ENCODE measurements at places on chromosomes 7 and 10. TPM values are rescaled to one million over a fixed set of nuclear protein-coding genes. Genes with fewer than 3 reads are reported as not detected.

DNA sequence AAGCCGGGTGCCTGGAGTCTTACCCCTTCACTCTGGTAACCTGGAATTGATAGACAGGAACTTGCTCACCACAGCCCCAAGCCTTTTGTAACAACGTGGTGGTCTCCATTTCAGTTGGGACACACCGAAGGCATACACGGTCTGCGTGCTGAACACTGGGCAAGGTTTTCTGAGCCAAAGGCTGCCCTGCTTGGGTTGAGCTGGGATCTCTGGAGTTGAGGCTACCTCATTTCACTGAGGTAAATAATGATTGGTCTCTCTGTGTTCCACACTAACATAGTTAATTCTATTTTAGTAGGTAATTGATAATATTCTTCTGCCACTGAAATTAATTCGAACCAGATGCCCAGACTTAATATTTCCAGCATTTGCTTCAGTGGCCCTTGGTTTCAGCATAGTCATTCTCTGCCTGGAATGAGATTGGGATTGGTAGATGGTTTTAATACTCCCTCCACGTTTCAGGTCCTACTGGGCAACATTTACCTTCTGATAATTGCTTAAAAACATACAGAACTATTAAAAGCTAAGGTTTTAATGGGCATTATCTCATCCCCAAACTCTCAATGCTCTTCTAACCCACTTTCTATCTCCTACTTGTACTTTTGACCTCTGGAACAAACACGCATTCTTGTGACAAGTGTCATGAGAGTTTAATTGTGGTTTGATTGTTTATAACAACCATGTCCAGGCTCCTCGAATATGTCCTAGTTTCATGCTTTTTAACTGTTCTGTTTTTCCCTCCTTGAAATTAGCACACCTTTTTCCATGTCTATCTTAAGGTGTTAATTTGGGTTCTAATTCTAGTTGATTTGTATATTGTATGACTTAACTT is 202.3 kb upstream of the KLF6 start:
- H3K4me3 ChIP-seq = no peak overlapping the region
- H3K27me3 ChIP-seq = no peaks in the 10 kb centered on the region

Gene OR2A1
- not detected for total RNA-seq

Gene ZNF467
- total RNA-seq = 16.5 TPM

Gene GFRA1
- 24.2 TPM for total RNA-seq

DNA sequence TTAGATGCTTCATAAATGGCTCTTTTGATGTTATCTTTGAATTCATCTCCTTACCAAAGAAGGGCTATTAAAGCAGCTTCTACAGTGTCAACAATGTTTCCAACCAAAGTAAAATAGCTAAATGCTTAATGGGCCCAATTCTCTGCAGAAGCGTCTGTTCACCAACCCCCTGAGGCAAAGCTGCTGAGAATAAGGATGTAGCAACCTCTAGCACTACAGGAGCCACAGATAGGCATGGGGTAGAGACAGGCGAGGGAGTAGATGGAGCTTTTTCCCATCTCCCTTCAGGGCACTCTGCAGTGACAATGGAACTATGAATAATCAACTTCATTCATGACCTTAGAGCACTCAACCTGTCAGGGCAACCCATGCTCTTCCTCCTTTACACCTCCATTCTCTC is 134.1 kb downstream of the FZD1 start:
- H3K36me3 ChIP-seq = no peaks in the 10 kb centered on the region
- no peak overlapping the region for H3K4me3 ChIP-seq
- H3K27ac ChIP-seq = no peak overlapping the region
- no peak for DNase-seq
- no peaks in the 10 kb centered on the region for H3K4me1 ChIP-seq

DNA sequence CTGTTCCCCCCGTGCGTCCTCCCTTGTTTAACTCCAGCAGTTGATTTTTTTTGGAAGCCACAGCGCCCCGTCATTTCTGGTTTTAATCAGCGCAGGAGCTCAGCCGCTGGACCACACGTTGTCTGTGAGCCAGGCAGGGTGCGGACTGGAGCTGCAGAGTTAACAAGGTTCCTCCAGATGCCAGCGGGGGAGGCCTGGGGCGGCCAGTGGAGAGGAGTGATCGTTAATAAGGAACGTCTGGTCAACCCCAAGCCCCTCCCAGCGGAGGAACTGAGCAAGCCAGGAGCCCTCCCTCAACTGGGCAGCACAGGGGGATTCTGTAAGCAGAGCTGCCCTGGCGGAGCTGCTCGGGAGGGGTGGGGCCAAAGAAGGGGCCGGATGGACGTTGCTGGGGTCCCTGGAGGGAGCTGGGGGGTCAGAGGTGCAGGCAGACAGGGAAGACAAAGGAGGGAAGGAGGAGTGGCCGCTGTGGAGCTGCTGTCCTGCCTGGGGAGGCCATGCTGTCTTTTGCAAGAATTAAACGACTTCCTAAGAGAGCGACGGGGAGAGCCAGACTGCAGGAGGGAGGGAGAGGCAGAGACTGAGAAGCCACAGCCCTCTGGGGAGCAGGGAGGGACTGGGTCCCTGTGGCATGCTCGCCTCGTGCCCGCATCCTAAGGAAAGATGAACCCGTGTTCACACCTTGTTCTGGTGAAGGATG is 537.1 kb upstream of the FOXK1 start:
- H3K36me3 ChIP-seq = no peaks in the 10 kb centered on the region
- H3K4me1 ChIP-seq = no peaks in the 10 kb centered on the region
- no peak overlapping the region for H3K27ac ChIP-seq
- H3K27me3 ChIP-seq = no peaks in the 10 kb centered on the region

DNA sequence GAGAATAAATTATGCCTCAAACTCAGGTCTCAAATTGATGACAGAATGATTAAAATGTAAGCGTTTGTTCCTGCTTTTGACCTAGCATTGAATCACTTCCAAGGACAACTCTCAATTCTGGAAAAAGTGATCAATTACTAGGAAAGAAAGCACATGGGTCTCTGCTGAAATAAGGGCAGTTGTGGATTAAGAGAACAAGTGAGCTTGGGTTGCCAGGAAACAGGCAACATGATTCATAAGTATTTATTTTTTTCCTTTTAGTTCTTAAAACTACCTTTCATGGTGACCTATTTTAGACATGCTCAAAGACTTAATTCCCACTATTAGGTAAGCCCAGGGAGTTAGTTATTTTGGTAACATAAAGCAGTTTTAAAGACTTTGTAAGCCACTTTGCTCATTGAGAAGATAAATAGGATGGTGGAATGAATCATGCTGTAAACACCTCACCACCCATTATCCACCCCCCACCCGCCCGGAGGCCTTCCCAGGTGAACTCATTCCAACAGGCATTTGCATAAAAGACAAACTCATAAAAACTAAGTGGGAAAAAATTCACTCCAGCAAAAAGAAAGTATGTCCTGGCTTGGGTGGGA is 728.3 kb downstream of the SORCS1 start:
- H3K4me1 ChIP-seq = no peaks in the 10 kb centered on the region
- no peaks in the 10 kb centered on the region for H3K36me3 ChIP-seq
- DNase-seq = peak; percentile 48
- H3K27ac ChIP-seq = no peak overlapping the region
- H3K4me3 ChIP-seq = no peak overlapping the region
- no peaks in the 10 kb centered on the region for H3K27me3 ChIP-seq

DNA sequence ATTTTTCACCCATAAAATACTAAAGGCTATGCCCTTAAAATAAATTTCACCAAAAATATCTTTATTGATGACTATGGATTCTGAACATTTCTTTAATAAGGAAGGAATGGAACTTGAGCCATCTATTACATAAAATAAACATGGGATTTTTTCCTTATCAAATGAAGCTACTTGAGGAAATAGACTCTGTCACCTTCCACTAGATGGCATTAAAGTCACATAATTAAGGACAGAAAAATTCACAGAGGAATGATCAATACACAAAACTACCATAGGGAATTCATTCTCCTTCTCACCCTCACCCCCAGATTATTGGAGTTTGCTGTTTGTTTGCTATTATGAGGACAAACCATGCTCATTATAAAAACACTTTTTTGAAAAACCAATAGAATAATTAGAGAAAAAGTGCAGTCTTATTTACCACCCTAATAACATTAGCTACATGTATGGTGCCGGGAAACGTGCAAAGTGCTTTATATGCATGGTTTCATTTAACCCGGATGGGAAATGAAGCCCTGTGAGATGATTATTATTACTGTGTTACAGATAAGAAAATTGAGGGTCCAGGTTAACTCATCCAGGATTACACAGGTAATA is 21.1 kb upstream of the FOXI2 start:
- no peaks in the 10 kb centered on the region for H3K4me1 ChIP-seq
- H3K27me3 ChIP-seq = no peaks in the 10 kb centered on the region
- H3K4me3 ChIP-seq = no peak overlapping the region

GRCh38 chr7:159212226-159212625 is 67.6 kb upstream of the VIPR2 start:
- H3K4me1 ChIP-seq = no peaks in the 10 kb centered on the region
- no peaks in the 10 kb centered on the region for H3K27me3 ChIP-seq
- no peak overlapping the region for H3K27ac ChIP-seq

DNA sequence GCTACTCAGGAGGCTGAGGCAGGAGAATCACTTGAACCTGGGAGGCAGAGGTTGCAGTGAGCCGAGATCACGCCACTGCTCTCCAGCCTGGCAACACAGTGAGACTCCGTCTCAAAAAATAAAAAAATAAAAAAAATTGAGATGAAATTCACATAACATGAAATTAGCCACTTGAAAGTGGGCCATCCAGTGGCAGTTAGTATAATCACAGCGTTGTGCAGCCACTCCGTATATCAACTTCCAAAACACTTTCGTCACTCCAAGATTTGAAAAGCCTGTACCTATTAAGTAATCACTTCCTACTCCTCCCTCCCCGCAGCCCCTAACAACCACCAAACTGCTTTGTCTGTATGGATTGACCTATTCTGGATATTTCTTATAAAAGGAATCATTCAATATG is 20.7 kb upstream of the CACUL1 start:
- H3K36me3 ChIP-seq = no peaks in the 10 kb centered on the region
- no peak overlapping the region for H3K27ac ChIP-seq
- DNase-seq = no peak
- H3K4me1 ChIP-seq = no peaks in the 10 kb centered on the region
- no peaks in the 10 kb centered on the region for H3K27me3 ChIP-seq

Gene CRPPA
- 3.9 TPM for total RNA-seq

DNA sequence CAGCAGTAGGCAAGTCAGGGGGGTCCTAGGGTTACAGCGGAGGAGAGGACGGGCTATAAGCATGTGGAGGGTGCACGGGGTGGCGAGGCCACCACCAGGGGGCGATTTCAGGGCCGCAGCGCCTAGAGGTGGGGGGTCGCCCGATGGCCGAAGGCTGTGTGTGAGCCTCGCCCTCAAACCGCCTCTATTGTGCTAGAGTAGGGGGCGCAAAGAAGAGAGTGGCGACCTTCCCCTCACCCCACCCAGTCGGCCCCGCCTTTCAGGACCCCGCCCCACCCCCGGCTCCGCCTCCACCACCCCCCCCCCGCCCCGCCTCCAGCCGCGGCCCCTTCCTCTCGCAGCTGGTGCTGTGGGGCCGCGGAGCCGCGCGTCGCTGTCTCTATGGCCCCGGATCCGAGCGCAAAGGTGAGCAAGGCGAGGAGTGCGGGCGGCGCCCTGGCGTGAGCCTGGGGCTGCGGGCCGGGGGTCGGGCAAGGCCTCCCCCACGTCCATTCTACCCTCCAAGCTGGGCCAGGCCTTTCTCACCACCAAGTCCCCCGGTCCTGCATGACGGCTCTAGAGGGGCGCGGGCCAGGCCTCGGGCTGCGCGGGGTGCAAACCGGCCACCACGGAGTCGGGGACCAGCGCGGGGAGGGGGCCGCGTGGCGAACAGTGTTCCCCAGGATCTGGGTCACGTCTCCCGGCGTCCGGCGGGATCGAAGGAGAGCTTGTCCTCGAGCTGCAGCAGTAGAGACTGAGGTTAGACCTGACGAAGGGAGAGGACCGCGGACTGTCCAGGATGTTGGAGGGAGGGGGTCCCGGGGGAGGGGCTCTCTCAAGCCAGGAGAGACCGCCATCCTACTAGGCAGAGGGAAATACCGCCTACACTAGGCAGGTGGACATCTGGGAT is at the start of gene SEMA4G:
SEMA4G (plus strand) TSS at position 318 of the 889 bp plus-strand sequence. CDS start 3,409 bp downstream, outside the sequence.
- no peak within 1 kb of the TSS for H3K27ac ChIP-seq
- peaks cover 10% of the 10 kb centered on the region for H3K36me3 ChIP-seq
- peak within 1 kb of the TSS; percentile 72 for H3K4me3 ChIP-seq

Gene NOS3
- 2.0 TPM for total RNA-seq

DNA sequence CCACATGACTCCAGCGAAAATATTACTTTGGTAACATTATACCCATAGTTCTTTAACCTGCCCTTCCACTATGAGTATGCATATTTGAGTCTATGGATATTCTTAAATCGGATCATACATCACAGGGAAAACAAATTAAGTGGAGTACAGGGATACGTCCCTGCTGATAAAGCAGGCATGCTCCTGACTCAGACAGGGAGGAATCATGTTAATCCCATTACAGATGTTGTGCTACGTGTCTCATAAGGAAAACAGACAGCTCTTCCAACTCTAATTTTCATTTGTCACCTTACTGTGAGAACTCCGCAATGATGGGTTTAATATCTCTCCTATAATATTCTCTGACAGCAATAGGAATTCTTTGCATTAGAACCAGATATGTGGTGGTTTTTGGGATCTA is 469.5 kb upstream of the POM121L12 start:
- DNase-seq = no peak
- no peak overlapping the region for H3K27ac ChIP-seq
- no peaks in the 10 kb centered on the region for H3K4me1 ChIP-seq
- no peaks in the 10 kb centered on the region for H3K36me3 ChIP-seq
- no peak overlapping the region for H3K4me3 ChIP-seq
- no peaks in the 10 kb centered on the region for H3K27me3 ChIP-seq

Gene DKK1
- 7.4 TPM for total RNA-seq

DNA sequence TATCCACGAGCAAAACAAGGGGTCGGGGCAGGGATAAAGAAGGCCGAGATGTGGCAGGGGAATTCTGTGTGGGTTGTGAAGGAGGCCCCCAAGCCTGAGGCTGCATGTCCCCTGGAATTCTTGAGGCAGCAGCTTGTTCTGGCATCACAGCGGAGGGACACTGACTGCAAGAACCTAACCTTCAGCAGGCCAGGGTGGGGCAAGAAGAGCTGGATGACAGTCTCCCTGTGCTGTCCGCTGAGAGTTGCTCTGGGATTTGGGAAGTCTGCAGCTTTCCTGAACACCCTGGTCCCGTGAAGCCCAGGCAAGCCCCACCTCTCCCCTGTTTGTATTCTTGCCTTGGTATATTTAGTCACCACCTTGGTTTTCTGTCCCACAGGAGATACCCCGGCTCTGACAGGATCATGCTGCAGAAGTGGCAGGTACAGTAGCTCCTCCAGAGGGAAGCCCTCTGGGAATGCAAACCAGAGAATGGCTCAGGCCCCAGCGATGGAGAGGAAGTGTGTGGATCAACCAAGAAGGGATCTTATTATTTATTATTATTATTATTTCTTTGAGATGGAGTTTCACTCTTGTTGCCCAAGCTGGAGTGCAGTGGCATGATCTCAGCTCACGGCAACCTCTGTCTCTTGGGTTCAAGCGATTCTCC is 1.9 kb upstream of the LRRC18 start:
- no peak for DNase-seq
- H3K4me1 ChIP-seq = no peaks in the 10 kb centered on the region
- no peak overlapping the region for H3K4me3 ChIP-seq
- H3K27me3 ChIP-seq = no peaks in the 10 kb centered on the region
- no peak overlapping the region for H3K27ac ChIP-seq

Gene MACC1
- total RNA-seq = 2.0 TPM

Measured in astrocyte (in vitro differentiated cells and primary cell).